ENCODE measurements at places on chromosomes 13 and 19.

- DNase-seq: no peak
These were observed 39.9 kb downstream of the WDFY2 start for GRCh38 chr13:51624207-51624606.

GRCh38 chr13:102580552-102581169 is 16.1 kb upstream of the TPP2 start:
- no peak for DNase-seq

GRCh38 chr13:74203576-74203975 is 69.4 kb upstream of the KLF12 start:
- no peak for DNase-seq

GRCh38 chr13:46521921-46522747 is 30.8 kb upstream of the LRCH1 start:
- DNase-seq: no peak

DNA sequence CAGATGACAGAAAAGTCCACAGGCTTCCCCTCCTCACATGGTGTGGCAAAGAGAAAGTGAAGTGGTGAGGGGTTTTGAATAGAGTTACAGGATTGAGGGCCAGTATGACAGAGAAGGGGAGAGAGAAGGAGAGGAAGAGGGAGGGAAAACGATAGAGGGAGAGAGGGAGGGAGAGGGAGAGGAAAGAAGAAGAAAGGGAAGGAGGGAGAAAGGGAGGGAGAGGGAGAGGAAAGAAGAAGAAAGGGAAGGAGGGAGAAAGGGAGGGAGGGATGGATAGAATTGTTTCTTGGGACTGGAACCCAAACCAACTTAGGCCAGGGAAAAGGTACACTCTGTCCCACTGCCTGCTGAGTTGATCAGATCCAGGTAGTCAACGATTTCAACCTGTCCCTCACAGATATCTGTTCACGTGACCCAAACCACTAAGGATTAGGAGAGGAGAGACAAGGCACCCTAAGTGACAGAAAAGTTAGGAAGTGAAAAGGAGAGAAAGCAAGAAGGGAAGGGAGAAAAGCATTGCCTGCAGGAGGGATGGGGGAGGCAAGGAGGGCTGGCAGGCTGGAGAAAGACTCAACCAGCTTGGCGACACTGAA is 8.1 kb upstream of the IGFL3 start:
- DNase-seq: no peak

DNA sequence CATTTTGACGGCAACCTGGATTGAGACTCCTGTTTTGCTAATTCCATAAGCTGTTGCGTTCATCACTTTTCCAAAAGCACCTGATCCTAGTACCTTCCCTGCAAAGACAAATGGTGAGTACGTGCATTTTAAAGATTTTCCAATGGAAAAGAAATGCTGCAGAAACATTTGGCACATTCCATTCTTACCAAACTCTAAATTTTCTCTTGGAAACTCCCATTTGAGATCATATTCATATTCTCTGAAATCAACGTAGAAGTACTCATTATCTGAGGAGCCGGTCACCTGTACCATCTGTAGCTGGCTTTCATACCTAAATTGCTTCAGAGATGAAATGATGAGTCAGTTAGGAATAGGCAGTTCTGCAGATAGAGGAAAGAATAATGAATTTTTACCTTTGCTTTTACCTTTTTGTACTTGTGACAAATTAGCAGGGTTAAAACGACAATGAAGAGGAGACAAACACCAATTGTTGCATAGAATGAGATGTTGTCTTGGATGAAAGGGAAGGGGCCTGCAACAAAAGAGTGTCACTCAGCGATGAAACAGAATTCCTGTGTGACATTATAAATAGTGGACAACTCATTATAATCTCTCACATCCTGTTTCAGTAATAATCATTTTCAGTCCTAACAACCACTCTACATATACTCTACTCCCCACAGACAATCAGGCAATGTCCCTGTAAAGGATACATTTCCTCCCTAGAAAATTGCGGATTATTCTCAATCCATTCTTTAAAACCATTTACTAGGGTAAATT is 45.6 kb upstream of the URAD start:
- no peak for DNase-seq

GRCh38 chr13:94556041-94556440 is 39.9 kb downstream of the TGDS start:
- DNase-seq: no peak

DNA sequence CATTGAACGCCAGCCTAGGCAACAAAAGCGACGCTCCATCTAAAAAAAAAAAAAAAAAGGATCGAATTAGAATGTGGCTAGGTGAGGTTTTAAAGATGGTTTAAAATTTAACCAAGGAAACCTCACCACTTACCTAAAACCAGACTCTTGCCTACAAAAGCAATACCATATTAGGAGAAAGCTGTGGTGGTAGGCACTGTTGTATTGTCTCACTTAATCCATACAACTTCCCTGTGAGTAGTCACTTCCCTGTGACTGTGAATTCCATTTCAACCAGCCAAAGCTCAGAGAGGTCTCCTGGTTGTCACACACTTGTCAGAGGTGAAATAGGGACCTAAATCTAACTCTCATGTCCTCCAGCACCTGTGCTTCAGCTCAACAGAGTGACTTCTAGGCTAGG is 15.4 kb downstream of the SHISA2 start:
- no peak for DNase-seq

GRCh38 chr13:112250788-112251445 is 125.2 kb upstream of the SPACA7 start:
- DNase-seq: no peak

- no peak for DNase-seq
These were observed 241.6 kb upstream of the MAB21L1 start for GRCh38 chr13:35718084-35718483.

- no peak for DNase-seq
These were observed 95.2 kb upstream of the FAM216B start for GRCh38 chr13:42686165-42686564.

- DNase-seq: no peak
These were observed 170.5 kb downstream of the IRS2 start for GRCh38 chr13:109615721-109616420.

DNA sequence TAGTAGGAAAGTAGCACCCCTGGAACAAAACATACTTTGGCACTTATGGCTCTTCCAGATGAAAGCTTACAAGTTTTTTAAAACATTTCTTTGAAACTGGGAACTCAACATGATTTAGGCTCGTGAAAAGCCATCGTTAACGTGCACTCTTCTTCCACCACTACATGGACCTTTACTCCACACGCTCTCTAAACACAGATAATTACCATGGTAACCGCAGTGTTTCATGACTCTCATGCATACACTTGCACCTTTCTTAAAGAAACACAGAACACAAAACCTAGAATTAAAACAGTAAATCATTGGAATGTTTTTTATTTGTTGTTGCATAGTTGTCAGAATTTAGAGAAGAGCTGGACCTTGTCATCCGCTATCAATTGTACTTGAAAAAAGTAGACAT is 154.3 kb downstream of the FGF9 start:
- no peak for DNase-seq

DNA sequence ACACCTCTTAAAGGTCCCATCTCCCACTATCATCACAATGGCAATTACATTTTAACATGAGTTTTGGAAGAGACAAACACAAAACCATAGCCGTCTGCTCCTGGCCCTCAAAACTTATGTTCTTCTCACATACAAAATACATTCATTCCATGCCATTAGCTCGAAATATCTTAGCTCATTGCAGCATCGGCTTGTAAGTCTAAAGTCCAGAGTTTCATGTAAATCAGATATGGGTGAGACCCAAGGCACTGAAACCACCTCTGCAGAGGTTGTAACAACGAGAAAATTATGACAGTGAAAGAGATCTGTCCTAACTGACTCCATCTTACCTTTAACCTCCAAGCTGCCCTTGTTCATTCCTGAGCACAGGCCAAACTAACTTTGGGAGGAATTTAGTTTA is 635.0 kb upstream of the SPRY2 start:
- DNase-seq: no peak

All from activated naive CD4-positive, alpha-beta T cell (primary cell).